Fibroblast of upper back skin (primary cell): ENCODE measurements at places on chromosomes 5 and 9.

GRCh38 chr5:62298118-62298517 is 7.9 kb upstream of the KIF2A start:
- no peak for DNase-seq

DNA sequence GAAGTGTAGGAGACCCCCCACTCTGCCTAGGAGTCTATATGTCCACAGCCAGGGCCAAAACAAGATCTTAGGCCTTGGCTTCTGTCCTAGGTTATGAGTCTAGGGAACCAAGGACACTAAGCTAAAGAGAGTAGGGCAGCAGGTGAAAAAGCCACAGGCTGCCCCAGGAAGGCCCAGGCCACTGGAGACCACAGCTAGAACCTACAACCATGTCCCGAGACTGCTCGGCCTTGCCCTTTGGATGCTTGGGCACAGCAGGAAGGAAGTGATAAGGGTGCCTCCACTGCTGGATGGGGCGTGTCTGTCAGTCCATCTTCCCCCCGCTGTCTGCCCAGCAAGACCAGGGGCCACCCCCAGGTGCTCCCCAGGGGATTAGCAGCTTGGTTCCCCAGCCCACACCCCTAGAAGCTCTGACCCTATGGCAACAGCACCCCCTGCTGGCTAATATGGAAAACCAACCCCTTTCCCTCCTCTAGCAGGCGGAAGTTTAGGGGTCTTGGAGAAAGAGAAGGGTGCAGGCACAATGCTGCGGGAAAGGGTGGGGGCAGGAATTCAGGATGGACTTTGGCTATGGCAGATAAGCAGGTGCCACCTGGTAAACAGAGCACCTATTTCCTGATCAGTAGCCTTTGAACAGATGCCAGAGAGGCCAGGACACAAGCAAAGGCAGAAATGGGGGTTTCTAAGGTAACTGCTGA is 10.5 kb upstream of the IRF1 start:
- peak; percentile 66 for DNase-seq

GRCh38 chr9:136619742-136620440 is 42.8 kb upstream of the EGFL7 start:
- DNase-seq, result no peak

GRCh38 chr9:33044677-33045282 is 19.7 kb downstream of the DNAJA1 start:
- peak; percentile 15 for DNase-seq

- DNase-seq, result no peak
Observed at GRCh38 chr9:137054932-137055384, 1.1 kb upstream of the ENTPD2 start.

- DNase-seq, result no peak
Observed at GRCh38 chr5:425714-426113, 17.3 kb upstream of the EXOC3 start.
